Activated CD4-positive, alpha-beta T cell treated with anti-CD3 and anti-CD28 coated beads for 36 hours (primary cell): ENCODE measurements at places on chromosomes 7 and 10. TPM values are rescaled to one million over a fixed set of nuclear protein-coding genes. Genes with fewer than 3 reads are reported as not detected.
A peak's percentile ranks its signal among the peaks of the same experiment; 100 is the strongest.

DNA sequence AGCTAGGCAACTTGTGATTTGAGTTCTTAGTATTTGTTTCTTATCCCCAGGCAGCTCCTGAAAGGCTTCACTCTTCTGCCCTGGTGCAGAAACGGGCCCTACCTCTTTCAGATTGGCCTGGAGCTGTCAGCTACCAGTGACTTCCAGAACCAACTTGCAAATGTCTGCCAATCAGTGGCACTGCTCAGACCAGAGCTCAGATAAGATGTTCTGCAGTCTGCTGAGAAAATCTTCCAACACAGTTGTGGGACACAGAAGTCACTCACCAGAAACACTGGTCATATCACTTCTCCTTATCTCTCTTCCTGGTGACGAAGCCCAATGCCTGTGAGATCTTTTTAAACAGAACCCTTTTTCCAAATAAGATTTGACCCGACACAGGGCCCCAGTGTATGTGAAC, 81.9 kb upstream of the DUSP5 start:
- no peak overlapping the region for H3K4me3 ChIP-seq
- peak overlapping the region; percentile 91 for H3K27ac ChIP-seq
- H3K36me3 ChIP-seq = no peaks in the 10 kb centered on the region
- no peaks in the 10 kb centered on the region for H3K27me3 ChIP-seq
- peaks cover 74% of the 10 kb centered on the region for H3K4me1 ChIP-seq

DNA sequence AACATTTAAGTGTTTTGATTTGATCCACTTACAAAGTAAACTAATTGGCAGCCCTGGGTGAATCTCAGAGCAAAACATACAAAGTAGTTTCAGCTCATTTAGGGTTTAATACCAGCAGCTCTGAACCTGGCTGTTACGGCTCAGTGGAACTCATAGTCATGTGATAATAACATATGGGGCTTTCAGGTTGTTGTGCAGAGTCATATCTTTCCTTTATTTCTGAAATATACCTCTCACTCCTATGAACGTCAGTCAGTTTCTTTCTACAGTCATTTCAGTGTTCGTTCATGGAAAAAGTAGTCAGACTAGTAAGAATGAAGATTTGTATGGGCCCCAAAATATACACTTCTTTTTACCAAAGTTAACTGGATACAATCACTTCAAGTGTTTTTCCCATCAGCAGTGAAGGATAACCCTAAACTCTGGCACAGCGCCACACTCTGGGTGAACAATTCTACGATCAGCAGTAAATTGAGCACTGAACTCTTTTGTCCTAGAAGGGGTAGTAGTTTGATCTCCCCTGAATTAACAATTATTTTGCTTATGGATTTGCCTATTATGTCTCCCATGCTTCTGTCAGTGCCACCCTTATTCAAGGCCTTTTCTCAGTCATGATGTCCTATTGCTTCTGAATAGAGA, 218.6 kb downstream of the THSD7A start:
- no peaks in the 10 kb centered on the region for H3K4me1 ChIP-seq
- no peak overlapping the region for H3K27ac ChIP-seq
- no peaks in the 10 kb centered on the region for H3K36me3 ChIP-seq
- DNase-seq = no peak
- H3K4me3 ChIP-seq = no peak overlapping the region
- H3K27me3 ChIP-seq = no peaks in the 10 kb centered on the region

DNA sequence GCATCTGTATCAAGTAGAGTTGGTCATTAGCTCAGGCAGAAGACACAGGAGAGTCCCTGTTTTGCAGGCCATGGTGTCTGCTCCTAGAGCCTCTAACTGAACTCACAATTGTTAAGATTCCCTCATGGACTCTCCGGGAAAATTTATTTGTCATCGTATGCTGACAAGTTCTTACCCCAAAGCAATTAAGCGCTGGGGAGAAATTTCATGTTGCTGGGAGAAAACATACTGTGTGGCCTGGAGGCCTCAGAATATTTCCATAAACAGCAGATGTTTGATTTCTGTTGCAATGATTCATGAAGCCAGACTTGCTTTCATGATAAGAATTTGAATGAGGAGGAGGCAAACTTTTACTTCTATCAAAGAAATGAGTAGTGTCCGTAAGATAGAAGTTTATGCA, 583.2 kb downstream of the GATA3 start:
- no peak for DNase-seq
- H3K36me3 ChIP-seq = no peaks in the 10 kb centered on the region
- peaks cover 2% of the 10 kb centered on the region for H3K27me3 ChIP-seq
- no peak overlapping the region for H3K4me3 ChIP-seq
- H3K27ac ChIP-seq = no peak overlapping the region
- H3K4me1 ChIP-seq = no peaks in the 10 kb centered on the region

GRCh38 chr7:27186668-27187474, 1.8 kb upstream of the HOXA11 start:
- H3K27ac ChIP-seq = no peak overlapping the region
- H3K4me1 ChIP-seq = peaks cover 37% of the 10 kb centered on the region
- H3K27me3 ChIP-seq = peaks cover 75% of the 10 kb centered on the region
- H3K4me3 ChIP-seq = no peak overlapping the region
- no peak for DNase-seq
- no peaks in the 10 kb centered on the region for H3K36me3 ChIP-seq

DNA sequence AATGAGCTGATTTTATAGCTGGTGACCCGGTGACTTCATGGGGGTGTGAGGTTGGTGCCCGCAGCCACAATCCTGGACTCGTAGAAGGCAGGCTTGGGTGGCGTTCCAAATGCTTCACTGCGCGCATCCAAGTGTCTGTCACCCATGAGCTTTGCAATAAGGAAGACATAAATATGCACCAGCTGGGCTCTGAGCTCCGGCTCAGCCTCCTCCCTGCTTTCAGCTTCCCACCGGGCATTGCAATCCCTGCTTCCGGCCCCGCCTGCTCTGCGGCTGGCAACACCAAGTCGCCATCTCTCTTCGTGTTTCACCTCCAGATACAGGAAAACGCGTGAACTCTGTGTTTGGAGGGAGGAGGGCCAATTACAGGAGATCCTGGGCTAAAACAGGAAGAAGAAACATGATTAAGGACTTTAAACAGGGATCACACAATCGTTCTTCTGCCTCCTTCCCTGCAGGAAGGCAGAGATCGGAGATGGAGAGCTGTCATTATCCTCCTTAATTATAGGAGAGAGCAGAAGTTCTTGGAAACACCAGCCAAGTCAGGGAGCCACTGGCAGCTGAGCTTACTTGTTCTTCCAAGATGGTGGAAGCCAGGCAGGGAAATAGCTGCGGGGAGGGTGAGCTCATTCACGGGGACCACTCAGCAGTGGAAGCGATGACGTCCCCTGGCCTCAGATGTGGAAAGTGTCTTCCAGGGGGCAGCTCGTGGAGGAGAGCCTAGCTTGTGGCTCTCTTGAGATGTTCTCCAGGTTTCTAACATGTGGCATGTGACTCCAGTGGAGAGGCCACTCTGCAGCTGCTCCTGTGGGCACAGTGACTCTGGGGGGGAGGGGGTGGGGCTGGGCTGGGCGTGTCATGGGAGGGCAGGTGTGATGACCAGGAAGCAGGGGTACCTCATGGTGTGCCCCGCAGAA, 134.9 kb downstream of the CAMK1D start:
- H3K4me3 ChIP-seq = no peak overlapping the region
- DNase-seq = no peak
- H3K27me3 ChIP-seq = no peaks in the 10 kb centered on the region

- peaks cover 8% of the 10 kb centered on the region for H3K36me3 ChIP-seq
- H3K4me3 ChIP-seq = peak overlapping the region; percentile 95
- no peaks in the 10 kb centered on the region for H3K27me3 ChIP-seq
Measured at GRCh38 chr7:123746931-123747488, 1.8 kb downstream of the WASL start.

ARHGAP22 gene
- 0.47 TPM for total RNA-seq

DNA sequence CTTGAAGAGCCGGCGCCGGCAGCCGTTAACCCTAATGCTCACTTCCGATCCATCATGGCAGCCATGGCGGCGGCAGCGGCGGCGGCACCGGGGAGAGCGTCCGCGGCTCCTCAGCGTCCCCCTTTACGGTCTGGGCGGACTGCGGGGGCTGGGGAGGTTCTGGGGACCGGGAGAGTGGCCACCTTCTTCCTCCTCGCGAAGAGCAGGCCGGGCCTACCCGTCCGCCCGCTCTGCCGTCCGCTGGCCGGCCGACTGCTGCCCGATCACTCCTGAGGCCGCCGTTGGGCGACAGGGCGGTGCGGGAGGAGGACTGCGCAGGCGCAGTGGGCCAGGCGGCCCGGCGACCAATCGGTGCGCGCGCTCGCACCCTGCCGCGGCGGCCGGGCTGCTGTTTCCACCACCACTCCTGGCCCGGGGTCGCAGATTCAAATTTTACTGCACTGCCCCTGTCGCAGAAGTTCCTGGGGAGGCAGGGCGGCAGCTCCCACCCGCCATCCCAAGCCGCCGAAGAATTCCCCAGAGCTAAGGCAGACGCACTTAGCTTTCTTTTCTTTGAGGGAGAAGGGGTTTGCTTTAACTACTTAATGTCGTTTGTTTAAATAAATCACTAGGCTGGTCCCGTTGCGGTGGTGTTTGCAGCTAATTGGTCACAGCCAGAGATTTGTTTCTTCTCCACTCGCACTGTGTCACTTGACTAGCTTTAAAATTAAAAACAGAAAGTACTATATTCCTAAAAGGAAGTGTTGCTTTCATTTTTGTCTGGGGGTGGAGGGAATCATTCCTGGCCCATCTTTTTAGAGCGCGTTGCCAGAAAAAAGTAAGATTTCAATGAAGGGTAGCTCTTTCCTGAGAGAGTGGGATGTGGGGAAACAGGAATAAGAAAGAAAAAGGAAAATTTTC, at the start of gene KIF5B:
KIF5B (minus strand) TSS at position 290 of the 900 bp plus-strand sequence. CDS start 452 bp downstream, outside the sequence.
- peaks cover 16% of the 10 kb centered on the region for H3K36me3 ChIP-seq
- no peaks in the 10 kb centered on the region for H3K27me3 ChIP-seq
- H3K4me1 ChIP-seq = peaks cover 33% of the 10 kb centered on the region
- peak; percentile 92 for DNase-seq
- H3K27ac ChIP-seq = peak within 1 kb of the TSS; percentile 96

NPM3 gene
- total RNA-seq = 207 TPM

GRCh38 chr7:130896898-130897514, 163.0 kb upstream of the KLF14 start:
- peak overlapping the region; percentile 22 for H3K4me3 ChIP-seq
- H3K4me1 ChIP-seq = peaks cover 94% of the 10 kb centered on the region
- peaks cover 93% of the 10 kb centered on the region for H3K36me3 ChIP-seq
- peak overlapping the region; percentile 88 for H3K27ac ChIP-seq

DNA sequence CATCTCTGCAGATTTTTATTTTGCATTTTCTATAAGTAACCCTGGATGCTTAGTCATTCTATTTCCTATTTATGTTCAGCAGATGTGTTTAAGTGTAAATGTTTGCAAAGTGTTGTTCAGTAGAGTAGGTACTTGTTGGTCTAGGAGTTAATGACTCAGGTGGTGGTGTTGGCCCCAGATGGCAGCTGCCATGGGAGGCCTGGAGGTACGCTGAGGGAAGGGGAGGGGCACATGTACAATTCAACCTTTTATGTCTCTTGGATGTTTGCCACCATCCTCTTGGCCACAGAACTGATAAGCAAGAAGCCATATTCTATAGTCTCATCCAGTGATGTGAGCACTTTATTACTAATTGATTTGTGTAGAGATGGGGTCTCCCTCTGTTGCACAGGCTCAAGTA, 68.1 kb upstream of the SLC39A12 start:
- DNase-seq = no peak
- H3K27ac ChIP-seq = no peak overlapping the region
- no peak overlapping the region for H3K4me3 ChIP-seq
- no peaks in the 10 kb centered on the region for H3K36me3 ChIP-seq

MACC1 gene
- 0.09 TPM for total RNA-seq

DNA sequence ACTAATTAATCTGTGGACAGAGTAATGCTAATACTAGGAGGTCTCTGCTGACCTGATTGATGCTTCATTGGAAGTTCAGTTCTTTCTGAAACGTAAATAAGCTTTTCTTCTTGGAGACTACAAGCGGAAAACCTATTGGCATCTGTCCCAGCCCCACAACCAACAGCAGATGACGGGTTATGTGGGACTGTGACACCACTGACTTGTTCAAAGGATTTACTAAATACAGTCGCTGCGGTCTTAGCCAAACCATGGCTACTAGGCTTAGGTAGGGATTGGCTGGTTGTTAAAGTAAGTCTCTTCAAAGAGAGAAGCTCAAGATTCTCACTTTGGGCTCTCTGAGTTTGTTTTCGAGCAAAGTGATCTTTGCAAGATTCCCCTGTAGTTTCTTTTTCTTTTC, 68.3 kb downstream of the HYCC1 start:
- no peaks in the 10 kb centered on the region for H3K4me1 ChIP-seq
- no peak for DNase-seq
- H3K27me3 ChIP-seq = no peaks in the 10 kb centered on the region
- peaks cover 5% of the 10 kb centered on the region for H3K36me3 ChIP-seq
- H3K4me3 ChIP-seq = no peak overlapping the region
- H3K27ac ChIP-seq = no peak overlapping the region

DNA sequence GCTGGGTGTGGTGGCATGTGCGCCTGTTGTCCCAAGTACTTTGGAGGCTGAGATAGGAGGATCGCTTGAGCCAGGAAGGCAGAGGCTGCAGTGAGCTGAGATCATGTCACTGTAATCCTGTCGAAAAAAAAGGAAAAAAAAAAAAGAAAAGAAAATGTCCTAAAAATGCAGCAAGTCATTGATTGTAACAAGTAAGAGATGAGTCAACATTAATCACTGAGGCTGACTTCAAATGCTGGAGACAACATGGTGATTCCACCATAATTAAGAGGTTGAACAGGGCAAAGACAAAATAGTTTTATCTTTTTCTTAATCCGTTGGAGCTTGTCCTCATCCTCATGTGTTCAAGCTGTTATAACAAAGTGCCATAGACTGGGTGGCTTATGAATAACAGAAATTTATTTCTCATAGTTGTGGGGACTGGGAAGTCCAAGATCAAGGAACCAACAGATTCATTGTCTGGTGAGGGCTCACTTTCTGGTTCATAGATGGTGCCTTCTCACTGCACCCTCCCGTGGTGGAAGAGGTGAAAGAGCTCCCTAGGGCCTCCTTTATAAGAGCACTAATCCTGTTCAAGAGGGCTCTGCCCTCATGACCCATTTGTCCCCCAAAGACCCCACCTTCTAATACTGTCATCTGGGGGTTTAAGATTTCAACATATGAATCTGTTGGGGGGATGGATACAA, 60.3 kb downstream of the TBXAS1 start:
- no peak overlapping the region for H3K4me3 ChIP-seq
- H3K4me1 ChIP-seq = no peaks in the 10 kb centered on the region
- H3K27me3 ChIP-seq = no peaks in the 10 kb centered on the region
- H3K36me3 ChIP-seq = peaks cover 2% of the 10 kb centered on the region
- DNase-seq = no peak
- no peak overlapping the region for H3K27ac ChIP-seq
